PC-3 (cell line): ENCODE measurements at places on chromosomes 12 and 14. TPM values are rescaled to one million over a fixed set of nuclear protein-coding genes. Genes with fewer than 3 reads are reported as not detected.

The TUNAR gene
- not detected in 2 replicates for total RNA-seq

- DNase-seq = no peak
Observed at GRCh38 chr14:100880271-100881101, 23.0 kb downstream of the RTL1 start.

- DNase-seq = no peak
Observed at GRCh38 chr12:29943683-29944082, 159.9 kb upstream of the TMTC1 start.

The HOXC11 gene
- 0.84 and 1.2 TPM in 2 replicates for total RNA-seq

DNA sequence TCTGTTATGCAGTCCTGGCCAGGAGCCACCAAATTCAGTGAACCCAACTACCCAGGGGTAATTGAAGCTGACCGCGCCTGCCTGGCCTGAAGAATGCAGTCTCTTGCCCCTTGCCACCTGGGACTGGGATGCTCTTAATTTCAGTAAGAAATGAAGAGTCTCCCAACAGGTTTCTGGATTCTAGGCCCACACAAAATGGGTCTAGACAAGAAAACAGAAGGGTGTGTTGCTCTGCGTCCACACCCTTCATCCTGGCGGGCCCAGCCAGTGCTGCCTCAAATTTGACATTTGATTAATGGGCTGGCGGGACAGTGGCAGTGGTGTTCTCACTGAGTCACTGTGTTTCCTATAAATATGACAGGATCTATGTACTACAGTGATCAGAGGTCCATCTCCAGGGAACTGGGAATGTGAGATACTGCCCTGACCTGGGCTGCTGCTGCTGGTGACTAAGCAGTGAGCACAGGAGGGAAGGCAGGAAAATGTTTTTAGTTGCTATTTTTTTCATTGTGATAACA is 6.5 kb downstream of the TMEM253 start:
- DNase-seq = peak; percentile 44

- DNase-seq = no peak
Observed at GRCh38 chr14:28886940-28887339, 120.4 kb downstream of the FOXG1 start.

- peak; percentile 50 for DNase-seq
Observed at GRCh38 chr14:102516531-102517391, 7.2 kb upstream of the ANKRD9 start.

DNA sequence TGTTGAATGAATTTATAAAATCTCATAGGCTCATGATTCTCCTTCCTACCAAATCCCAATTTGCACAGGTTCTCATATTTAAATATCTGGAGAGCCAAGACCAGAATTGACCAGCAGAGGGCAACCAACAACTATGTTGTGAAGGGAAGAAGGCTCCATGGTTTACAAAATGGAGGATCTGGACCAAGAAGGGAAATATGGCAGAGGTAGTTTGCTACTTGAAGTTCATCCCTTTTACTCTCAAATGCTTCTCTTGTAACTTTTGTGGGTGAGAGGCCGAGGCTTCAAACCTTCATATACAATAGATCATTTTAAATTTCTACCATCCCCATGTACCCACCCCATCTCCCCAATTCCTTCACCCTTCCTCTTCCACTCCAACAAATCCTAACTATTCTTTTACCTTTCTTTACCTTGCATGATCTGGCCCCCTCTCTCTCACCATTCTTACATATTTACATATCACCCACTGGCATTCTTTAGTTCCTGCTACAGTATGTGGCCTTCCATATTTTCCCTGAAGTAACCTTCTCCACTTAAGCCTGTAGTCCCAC is 3.8 kb upstream of the SMARCC2 start:
- peak; percentile 96 for DNase-seq

GRCh38 chr12:112190231-112191025 is 65.1 kb downstream of the TRAFD1 start:
- peak; percentile 34 for DNase-seq

GRCh38 chr12:117749431-117749830 is 219.4 kb downstream of the KSR2 start:
- no peak for DNase-seq

GRCh38 chr12:17137396-17137795 is 531.4 kb upstream of the LMO3 start:
- no peak for DNase-seq

DNA sequence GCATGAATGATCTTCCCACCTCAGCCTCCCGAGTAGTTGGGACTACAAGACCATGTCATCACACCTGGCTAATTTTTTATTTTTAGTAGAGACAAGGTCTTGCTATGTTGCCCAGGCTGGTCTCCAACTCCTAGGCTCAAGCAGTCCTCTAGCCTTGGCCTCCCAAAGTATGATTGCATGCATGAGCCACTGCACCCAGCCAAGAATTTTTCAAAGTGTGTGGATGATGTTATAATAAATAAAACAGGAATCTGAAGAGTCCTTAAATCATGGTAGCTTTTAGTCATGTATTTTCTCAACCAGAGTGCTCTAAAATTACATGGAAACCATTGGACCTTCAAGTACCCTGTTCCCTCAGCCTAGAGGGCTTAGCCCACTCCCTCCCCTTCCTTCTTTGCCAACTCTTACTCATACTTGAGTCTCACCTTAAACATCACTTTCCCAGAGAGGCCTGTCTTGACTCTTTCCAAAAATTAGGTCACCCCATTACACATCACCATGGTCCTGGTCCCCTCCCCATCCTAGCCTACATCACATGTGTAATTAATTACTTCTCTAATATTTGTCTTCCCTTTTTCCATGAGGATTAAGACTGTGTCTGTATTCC is 52.2 kb upstream of the BICDL1 start:
- DNase-seq = peak; percentile 33

GRCh38 chr12:76346798-76347420 is 1.3 kb downstream of the BBS10 start:
- DNase-seq = peak; percentile 70

- DNase-seq = no peak
Observed at GRCh38 chr12:64720884-64721283, 38.3 kb downstream of the GNS start.

GRCh38 chr12:54588890-54589267 is 420 bp upstream of the PPP1R1A start:
- DNase-seq = no peak

GRCh38 chr12:9626821-9627220 is 19.1 kb upstream of the KLRB1 start:
- DNase-seq = no peak

GRCh38 chr14:78316052-78316451 is 145.9 kb downstream of the NRXN3 start:
- no peak for DNase-seq

The KERA gene
- total RNA-seq = not detected in 2 replicates

DNA sequence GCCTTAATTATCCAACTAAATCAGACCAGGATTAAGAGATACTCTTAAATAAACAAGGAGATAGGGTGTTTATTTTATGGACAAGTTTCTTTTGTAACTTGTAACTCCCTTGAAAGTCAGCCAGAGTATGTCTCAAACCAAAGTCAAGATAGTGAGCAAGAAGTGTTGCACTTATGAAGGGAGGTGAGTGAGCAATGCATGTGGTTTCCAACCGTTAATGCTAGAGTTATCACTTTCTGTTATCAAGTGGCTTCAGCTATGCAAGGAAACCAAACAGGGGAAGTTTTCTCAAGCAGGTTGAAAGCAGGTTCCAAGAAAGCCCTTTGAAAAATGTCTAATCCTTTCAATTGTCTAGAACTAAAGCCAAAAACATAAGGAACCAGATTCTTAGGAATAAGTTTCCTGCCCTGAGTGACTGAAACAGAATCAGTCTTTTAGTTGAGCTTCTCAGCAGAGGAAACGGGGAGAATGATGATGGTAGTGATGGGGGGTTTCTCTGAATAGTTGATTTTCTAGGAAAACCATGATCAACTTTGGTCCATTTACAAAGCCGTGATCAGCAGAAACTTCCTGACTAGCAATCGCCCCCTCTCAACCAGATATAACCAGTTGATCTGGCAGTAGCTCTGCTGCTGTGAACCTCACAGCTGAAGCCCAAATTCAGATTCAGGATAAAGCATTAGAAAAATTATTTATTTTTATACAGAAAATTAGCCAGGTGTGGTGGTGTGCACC is 128.4 kb downstream of the DAD1 start:
- peak; percentile 17 for DNase-seq

DNA sequence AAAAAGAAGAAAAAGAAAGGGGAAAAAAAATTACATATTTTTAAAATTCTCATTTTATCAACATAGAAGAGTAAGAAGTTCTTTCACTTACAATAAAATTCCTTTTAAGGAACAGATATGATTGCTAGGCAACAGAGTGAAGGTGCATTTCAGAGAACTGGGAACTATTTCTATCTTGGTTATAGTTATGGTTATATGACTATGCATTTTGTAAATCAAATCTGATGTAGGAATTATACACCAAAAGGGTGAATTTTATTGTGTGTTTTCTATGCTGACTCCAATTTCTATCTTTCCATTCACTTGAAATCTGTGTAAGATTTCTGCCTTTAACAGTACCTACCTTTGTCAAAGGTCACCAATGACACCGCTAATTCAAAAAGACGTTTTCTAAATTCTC is 50.1 kb downstream of the HNRNPC start:
- no peak for DNase-seq

GRCh38 chr14:71235875-71236274 is 328.6 kb downstream of the PCNX1 start:
- DNase-seq = no peak

DNA sequence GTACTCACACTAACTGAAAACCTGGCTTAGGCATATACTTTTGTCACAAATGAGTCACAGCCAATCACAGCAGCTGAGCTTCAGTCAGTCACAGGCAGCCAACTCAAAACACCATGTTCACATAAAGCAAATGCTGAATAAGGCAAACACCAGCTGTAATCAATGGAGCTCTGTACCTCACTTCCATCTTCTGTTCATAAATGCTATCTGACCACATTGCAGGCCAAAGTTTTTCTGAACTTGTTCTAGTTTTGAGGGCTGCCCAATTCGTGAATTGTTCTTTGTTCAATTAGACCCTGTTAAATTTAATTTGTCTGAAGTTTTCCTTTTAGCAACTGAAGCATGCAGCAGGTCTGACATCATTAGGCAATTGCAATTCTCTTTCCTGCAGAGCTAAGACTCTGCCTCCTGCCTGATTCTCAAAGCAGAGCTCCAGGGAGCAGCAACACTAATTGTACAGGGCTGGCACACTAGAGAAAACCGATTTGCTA is 129.9 kb downstream of the WIF1 start:
- peak; percentile 71 for DNase-seq

The HPD gene
- total RNA-seq = not detected in 2 replicates

GRCh38 chr14:83816761-83817160 is 1713.2 kb upstream of the FLRT2 start:
- peak; percentile 64 for DNase-seq

DNA sequence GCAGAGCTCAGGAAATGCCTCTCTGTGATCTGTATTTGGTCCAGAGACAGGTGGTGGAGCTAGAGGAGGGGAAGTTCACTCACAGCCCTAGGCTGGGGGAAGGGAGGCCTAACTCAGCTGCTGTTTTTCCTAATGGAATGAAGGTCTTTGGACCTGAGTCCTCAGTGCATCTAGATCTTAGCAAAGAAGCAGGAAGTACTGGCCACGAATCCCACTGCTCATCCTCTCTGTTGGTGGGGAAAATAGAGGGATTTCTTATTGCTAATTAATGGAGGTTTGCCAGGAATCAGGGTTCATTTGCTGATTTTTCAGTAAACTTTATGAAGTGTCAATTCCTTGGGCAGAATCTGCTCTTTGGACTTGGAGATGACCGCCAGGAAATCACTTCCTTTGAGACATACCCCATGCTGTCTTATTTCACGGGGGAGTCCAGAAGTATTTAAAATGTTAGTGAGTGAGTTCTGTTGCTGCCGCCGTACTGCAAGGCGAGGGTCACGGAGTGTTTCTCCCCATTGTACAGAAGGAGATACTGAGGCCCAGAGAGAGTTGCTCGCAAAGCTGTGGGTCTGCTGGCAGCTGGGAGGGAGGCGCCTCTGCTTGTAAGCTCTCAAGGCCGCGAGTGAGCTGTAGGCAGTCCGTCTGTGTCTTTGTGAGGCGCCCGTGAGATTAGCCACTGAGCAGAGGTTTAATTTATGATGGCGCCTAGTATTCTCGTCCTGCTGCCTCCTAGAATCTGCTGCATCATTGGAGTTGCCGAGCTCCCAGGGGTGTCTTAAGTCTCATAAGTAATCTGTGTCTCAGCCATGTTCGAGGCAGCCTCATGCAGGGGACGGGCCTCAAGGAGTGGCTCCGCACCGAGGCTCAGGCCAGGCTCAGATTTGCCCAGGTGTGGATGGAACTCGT is 88.2 kb downstream of the TSPAN9 start:
- no peak for DNase-seq

DNA sequence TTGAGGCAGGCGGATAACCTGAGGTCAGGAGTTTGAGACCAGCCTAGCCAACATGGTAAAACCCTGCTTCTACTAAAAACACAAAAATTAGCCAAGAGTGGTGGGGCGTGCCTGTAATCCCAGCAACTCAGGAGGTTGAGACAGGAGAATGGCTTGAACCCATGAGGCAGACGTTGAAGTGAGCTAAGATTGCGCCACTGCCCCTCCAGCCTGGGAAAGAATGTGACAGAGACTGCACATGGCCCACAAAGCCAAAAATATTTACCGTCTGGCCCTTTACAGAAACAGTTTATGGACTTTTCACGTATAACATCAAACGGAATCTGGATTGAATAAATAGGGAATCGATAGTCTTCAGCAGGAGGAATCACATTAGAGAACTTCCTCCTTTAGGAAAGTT is 3.5 kb downstream of the RSRC2 start:
- no peak for DNase-seq

DNA sequence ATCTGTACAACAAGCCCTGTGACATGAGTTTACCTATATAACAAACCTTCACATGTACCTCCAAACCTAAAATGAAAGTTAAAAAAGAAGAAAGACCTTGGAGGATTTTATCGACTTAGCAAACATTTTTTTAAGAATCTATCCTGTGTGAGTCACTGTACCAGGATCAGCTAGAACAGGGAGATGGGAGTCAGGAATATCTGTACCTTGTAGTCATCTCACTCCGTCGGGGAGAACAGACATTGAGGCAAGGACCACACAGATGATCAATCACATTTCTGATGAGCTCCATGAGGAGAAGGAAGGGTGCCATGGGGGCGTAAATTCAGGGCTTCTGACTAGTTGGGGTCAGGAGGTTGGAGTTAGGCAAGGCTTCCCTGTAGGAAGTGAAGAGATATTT is 310.6 kb downstream of the VRK1 start:
- peak; percentile 73 for DNase-seq

DNA sequence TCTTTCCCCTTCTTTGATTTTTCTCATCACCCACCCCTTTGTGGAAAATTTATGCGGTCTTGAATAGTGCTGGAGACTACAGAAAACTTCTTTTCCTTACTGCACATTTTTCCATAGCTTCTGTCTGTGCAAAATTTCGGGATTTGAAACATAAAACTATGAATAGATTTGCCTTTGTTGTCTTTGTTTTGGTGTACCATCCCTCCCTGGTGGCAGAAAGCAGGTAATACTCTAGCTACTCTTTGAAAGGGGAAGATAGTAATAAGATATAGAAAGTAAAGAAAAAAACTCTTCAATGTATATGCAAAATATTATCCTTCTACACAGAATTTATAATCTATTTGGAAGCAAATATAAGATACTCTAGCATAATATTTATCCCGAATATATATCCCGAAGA is 79.1 kb upstream of the LMO3 start:
- peak; percentile 20 for DNase-seq
